ENCODE measurements at places on chromosomes 16 and 17. TPM values are rescaled to one million over a fixed set of nuclear protein-coding genes. Genes with fewer than 3 reads are reported as not detected.

The LPO gene
- total RNA-seq, result not detected

DNA sequence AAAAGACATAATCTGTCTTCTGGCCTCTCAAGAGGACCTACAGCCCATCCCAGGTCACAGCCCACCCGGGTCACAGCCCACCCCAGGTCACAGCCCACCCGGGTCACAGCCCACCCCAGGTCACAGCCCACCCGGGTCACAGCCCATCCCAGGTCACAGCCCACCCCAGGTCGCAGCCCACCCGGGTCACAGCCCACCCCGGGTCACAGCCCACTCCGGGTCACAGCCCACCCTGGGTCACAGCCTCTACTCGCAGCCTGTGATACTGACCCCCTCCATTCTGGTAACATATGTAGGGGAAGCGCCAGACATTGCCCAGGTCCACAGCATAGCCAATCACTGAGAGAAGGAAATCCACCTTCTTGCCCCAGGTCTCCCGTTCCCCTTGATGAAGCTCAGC is 14.2 kb downstream of the SLC6A4 start:
- no peak overlapping the region for H3K27ac ChIP-seq
- H3K4me3 ChIP-seq, result no peak overlapping the region
- H3K27me3 ChIP-seq, result no peaks in the 10 kb centered on the region

- H3K27me3 ChIP-seq, result no peaks in the 10 kb centered on the region
- H3K4me1 ChIP-seq, result no peaks in the 10 kb centered on the region
- H3K36me3 ChIP-seq, result no peaks in the 10 kb centered on the region
- no peak overlapping the region for H3K4me3 ChIP-seq
- no peak for DNase-seq
These were observed 17.5 kb downstream of the CACNG4 start for GRCh38 chr17:66981983-66982508.

- H3K4me1 ChIP-seq, result no peaks in the 10 kb centered on the region
- H3K4me3 ChIP-seq, result no peak overlapping the region
These were observed 114.7 kb downstream of the HAPSTR1 start for GRCh38 chr16:9206156-9206555.

DNA sequence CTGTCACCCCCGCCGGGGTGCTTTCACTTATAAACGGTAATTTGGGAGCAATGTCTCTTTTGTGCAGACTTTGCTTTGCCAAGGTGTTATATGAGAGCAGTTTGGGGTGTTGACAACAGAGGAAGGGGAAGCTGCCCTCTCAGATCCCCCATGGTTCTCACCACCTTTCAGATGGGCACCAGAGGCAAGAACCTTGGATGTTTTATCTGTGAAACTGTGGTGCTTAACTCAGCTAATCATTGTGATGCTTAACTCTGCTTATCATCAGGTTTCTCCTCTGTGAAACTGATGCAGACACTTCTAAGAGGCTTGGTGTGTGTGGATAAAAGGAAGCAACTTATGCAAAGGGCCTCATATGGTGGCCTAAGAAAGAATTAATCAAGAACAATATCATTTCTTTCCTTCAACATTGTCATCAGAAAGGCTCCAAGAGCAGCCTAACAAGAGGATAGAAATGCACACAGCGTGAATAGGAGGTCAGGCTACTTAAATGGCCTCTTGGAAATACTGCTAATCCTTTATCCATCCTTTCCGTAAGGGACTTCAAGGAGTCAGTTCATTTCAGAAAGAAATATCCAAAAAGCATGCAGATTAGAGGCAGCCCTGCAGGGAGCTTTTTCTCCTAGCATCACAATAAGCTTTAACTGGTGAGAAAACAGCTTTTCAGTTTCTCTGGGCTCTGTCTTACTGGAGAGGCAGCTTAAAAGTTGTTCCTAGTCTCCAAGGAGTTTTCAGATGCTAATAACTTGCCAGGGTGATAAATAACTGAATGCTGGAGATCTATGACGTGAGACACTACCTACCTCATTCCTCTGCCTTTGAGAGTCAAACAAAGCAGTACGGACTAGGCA is 55.1 kb upstream of the CLEC3A start:
- H3K36me3 ChIP-seq, result no peaks in the 10 kb centered on the region
- no peak overlapping the region for H3K4me3 ChIP-seq
- no peaks in the 10 kb centered on the region for H3K4me1 ChIP-seq
- H3K27ac ChIP-seq, result no peak overlapping the region
- no peak for DNase-seq

GRCh38 chr17:28912281-28912937 is 9.5 kb upstream of the DHRS13 start:
- H3K4me3 ChIP-seq, result no peak overlapping the region
- H3K4me1 ChIP-seq, result peaks cover 5% of the 10 kb centered on the region
- no peaks in the 10 kb centered on the region for H3K27me3 ChIP-seq
- peak; percentile 74 for DNase-seq
- H3K27ac ChIP-seq, result peak overlapping the region; percentile 21

DNA sequence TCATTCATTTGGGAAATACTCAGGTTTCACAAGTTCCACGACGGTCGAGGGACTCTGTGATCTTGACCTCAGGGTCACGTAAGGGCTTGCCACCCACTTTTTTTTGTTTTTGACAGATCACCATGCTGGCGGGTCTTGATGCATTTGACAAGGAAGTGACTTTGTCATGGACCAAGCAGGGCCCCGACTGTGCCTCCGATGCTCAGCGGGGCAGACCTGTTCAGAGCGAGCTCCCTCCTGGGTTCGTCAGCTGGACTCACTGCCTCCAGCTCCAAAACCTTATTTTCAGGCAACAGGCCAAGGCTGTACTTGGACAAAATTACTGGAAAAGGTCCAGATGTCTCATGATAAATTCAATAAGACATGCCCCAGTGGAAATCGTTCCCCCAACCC is 9.0 kb upstream of the CLEC18A start:
- H3K4me1 ChIP-seq, result no peaks in the 10 kb centered on the region
- H3K4me3 ChIP-seq, result no peak overlapping the region
- H3K27me3 ChIP-seq, result no peaks in the 10 kb centered on the region
- no peak overlapping the region for H3K27ac ChIP-seq

- no peaks in the 10 kb centered on the region for H3K27me3 ChIP-seq
- H3K4me3 ChIP-seq, result no peak overlapping the region
- DNase-seq, result peak; percentile 29
These were observed 50.7 kb downstream of the TOX3 start for GRCh38 chr16:52496051-52496876.

DNA sequence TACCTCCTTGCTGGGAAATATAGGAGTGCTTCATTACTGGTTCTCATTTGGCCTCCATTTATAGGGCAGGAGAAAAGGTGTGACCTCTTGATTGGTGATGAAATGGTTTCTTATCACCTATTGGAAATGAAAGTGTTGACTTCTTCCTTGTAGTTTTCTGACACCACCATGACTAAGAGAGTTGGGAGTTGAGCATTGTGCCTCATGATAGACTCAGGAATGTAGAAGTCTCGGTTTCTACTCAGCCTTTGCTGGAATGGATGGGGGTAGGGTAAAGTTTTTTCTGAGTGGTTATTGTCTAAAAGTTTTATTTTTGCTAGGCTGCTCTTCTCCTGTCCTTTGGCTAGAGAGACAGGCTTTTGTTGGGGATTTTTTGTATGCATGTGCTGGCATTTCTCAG is 117.4 kb downstream of the PHKB start:
- no peaks in the 10 kb centered on the region for H3K4me1 ChIP-seq
- H3K4me3 ChIP-seq, result no peak overlapping the region
- H3K36me3 ChIP-seq, result no peaks in the 10 kb centered on the region

DNA sequence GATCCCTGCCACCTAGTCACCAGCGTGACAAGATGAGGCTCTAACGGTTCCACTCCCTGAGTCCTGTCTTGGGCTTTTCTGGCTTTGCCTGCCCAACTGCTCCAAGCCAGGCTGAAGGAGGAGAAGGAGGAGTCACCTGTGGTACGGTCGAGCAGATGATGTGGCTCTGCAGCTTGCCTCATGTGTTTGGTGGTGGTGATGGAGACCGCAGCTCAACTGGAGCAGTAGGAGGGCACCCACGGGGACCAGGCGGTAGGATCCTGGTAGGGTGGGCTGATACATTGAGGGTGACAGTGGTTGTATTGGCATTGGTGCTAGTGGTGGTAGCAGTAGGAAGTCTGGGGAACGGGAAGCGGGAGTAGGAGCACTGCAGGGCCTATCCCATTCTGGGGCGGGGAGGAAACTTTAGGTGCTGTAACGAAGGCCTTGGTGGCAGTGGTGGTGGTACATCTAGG is 202.8 kb upstream of the WSB1 start:
- H3K4me1 ChIP-seq, result no peaks in the 10 kb centered on the region
- no peak overlapping the region for H3K4me3 ChIP-seq
- H3K27ac ChIP-seq, result no peak overlapping the region
- H3K27me3 ChIP-seq, result no peaks in the 10 kb centered on the region
- DNase-seq, result no peak

Data from colonic mucosa (tissue), 4 donors.